ENCODE measurements at places on chromosomes 4 and X. TPM values are rescaled to one million over a fixed set of nuclear protein-coding genes. Genes with fewer than 3 reads are reported as not detected.

The CLCN5 gene
- 6.3 TPM for total RNA-seq

The USP51 gene
- 3.2 TPM for total RNA-seq

The ERVMER34-1 gene
- not detected for total RNA-seq

The TRO gene
- 5.8 TPM for total RNA-seq

The TCEANC gene
- 10.0 TPM for total RNA-seq

The MAMLD1 gene
- total RNA-seq = 1.8 TPM

The BTC gene
- not detected for total RNA-seq

The SATL1 gene
- not detected for total RNA-seq

The NUDT10 gene
- total RNA-seq = 0.36 TPM

The VGLL1 gene
- total RNA-seq = not detected

The SFRP2 gene
- not detected for total RNA-seq

The FAT1 gene
- total RNA-seq = 0.07 TPM

All from B cell (primary cell).